ENCODE measurements at places on chromosomes 2 and 18. TPM values are rescaled to one million over a fixed set of nuclear protein-coding genes. Genes with fewer than 3 reads are reported as not detected.

ARHGAP25 gene
- total RNA-seq: 0.29 TPM

BBS5 gene
- 5.5 TPM for total RNA-seq

PLEK gene
- not detected for total RNA-seq

SYT4 gene
- total RNA-seq: not detected

STARD6 gene
- not detected for total RNA-seq

CPS1 gene
- 12.6 TPM for total RNA-seq

ALLC gene
- total RNA-seq: 0.11 TPM

OTX1 gene
- total RNA-seq: 3.4 TPM

LYG2 gene
- total RNA-seq: not detected

CXCR4 gene
- total RNA-seq: 1.1 TPM

PCARE gene
- total RNA-seq: not detected

IAH1 gene
- total RNA-seq: 98.4 TPM

ABCB11 gene
- total RNA-seq: 0.06 TPM

OSR1 gene
- total RNA-seq: 10.0 TPM

SNORC gene
- total RNA-seq: 5.4 TPM

KCNE4 gene
- 0.46 TPM for total RNA-seq

GPR35 gene
- 0.83 TPM for total RNA-seq

Data from A549 treated with dexamethasone at 1 μM for 4 hours (cell line).